Stimulated activated CD8-positive, alpha-beta memory T cell treated with anti-CD3 and anti-CD28 coated beads, Interleukin-4, amount 100 ng/mL, for 48 hours (primary cell): ENCODE measurements at places on chromosomes 6 and 20.

DNA sequence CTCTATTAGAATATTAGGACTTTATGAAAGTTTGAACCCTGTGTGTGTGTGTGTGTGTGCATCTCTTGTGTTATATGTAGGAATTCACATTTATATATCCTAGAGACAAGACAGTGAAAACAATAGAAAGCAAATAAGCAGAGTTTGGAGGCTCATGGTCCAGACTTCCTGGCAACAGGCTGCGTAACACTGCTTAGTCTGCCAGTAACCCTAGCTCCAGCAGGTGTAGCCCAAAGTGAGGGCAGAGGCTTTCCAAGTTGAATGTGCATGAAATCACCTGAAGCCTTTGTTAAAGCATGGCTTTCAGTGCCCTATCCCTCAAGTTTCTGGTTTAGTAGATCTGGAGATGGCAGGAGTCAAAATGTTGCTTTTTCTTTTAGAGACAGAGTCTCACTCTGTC lies 569.9 kb downstream of the KIF16B start:
- no peak for DNase-seq

DNA sequence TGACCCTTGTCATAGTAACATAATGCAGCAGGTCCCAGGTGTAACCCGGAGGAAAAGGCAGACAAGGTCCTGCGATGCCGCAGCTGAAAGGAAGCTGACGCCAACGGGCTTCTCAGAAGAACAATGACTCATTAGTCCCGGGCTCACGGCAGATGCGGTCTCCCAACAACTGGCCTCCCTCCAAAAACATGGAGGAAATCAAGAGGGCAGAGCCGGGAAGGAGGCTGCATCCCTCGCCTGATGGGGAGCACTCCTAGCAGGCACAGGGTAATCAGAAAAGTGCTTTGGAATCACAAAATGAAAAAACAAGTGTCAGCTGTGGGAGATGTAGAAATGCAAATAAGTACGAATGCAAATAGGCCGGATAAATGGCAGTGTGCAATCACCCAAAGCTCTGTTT lies 165.2 kb upstream of the AGPAT4 start:
- no peak for DNase-seq

GRCh38 chr6:91632308-91632707 lies 1045.4 kb upstream of the MAP3K7 start:
- DNase-seq: no peak

- DNase-seq: peak; percentile 39
These were observed 8.0 kb downstream of the PRDM13 start for GRCh38 chr6:99614430-99615186.

DNA sequence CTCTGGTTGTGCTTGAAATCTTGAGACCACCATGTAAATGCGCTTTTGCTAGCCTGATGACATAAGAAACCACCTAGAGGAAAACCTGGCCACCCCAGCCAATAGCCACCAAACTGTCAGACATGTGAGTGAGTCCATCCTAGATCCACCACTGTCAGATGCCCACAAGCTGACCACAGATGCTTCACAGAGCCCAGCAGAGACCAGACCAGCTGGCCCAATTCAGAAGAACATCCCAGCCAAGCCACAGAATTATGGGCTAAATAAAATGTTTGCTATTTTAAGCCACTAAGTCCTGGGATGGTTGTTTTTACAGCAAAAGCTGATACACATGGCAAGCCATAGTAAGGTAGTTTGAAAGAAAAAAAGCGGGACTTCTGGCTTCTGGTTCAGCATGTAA lies 425.3 kb downstream of the KIF16B start:
- DNase-seq: no peak
